ENCODE measurements at places on chromosomes 6 and 20. TPM values are rescaled to one million over a fixed set of nuclear protein-coding genes. Genes with fewer than 3 reads are reported as not detected.

DNA sequence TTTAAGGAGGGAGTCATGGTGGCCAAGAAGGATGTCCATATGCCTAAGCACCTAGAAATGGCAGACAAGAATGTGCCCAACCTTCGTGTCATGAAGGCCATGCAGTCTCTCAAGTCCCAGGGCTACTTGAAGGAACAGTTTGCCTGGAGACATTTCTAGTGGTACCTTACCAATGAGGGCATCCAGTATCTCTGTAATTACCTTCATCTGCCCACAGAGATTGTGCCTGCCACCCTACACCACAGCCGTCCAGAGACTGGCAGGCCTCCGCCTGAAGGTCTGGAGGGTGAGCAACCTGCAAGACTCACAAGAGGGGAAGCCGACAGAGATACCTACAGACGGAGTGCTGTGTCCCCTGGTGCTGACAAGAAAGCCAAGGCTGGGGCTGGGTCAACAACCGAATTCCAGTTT lies 115.0 kb downstream of the HFE start:
- no peak for DNase-seq

DNA sequence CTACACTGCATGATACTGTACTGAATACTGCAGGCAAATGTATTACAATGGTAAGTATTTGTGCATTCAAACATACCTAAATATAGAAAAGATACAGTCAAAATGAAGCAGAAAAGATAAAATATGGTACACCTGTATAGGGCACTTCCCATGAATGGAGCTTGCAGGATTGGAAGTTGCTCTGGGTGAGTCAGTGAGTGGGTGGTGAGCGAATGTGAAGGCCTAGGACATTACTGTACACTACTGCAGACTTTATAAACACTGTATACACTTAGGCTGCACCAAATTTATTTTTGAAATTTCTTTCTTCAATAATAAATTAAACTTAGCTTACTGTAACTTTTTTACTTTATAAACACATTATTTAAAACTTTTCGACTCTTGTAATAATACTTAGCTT lies 213.1 kb downstream of the ATXN1 start:
- no peak for DNase-seq

DNA sequence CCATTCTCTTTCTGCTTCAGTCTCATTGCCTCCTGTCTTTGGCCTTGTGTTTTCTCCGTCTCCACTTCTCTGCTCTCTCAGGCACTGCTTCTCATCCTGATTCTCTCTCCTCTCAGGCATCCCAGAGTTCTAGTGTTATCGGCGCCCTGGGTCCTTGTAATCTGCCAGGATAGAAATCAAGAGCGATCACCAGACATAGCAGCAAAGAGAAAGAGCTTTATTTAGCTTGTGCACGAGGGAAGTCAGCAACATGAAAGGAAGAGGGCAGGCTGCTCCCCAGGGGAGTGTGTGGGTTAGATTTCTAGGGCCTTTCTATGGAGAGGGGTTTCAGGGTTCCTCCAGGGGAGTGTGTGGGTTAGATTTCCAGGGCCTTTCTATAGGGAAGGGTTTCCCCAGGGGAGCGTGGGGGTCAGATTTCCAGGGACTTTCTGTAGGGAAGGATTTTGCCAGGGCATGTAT lies 32.5 kb downstream of the SUN5 start:
- no peak for DNase-seq

- DNase-seq: no peak
Measured at GRCh38 chr20:7346562-7346961, 579.1 kb downstream of the BMP2 start.

DNA sequence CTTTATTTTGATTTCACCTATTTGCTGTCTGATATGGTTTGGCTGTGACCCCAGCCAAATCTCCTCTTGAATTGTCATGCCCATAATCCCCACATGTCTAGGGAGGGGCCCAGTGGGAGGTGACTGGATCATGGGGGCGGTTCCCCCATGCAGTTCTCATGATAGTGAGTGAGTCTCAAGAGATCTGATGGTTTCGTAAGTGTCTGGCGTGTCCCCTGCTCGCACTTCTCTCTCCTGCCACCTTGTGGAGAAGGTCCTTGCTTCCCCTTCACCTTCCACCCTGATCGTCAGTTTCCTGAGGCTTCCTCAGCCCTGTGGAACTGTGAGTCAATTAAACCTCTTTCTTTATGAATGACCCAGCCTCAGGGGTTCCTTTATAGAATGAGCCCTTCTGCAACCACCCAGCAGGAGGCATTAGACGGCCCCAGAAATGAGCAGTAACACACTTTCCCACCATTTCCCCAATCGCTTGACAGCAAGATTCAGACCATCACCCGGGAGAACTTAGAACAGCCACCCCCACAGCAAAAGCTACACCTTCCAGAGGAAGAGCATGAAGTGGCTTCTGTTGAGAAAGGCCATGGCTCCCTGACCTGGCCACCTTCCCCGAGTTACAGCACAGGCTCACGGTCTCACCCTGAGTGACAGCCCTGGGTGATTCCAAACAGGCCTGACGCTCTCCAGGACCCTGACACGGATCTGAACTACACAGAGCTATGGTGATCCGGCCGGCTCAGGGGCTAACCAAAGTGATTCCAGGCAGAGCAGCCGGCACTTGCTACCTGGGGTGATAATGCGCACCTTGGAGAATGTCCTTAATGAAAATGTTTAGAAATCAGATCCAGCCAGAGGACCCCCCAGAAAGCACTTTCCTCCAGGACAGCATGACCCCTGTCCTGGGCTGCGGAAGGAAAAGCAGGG lies 131.2 kb upstream of the CDH4 start:
- DNase-seq: no peak

DNA sequence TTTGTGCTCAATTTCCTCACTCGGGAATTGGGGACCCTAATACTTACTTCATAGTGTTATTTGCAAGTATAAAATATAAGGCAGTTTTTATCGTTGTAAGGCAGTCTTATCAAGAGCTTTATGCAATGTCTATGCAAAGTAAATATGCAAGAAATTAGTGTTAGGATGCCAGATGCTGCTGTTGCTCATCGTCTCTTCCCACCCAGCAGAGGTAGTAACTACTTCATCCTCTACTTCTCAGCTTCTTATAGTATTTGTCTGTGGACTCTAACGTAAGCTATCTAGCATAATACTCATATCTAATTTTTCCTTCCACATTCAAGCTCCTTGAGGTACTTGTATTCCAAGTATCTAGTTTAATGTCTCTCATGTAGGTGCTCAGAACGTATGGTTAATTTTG lies 11.6 kb downstream of the PLCG1 start:
- no peak for DNase-seq

Gene ENPP4
- polyA plus RNA-seq: 14.7 TPM

Measured in left renal cortex interstitium (tissue), 4 donors.